HT-29 (cell line): ENCODE measurements at places on chromosomes 4 and X.

GRCh38 chr4:15295421-15296162, 132.2 kb upstream of the C1QTNF7 start:
- no peak for DNase-seq

GRCh38 chr4:117400039-117400835, 314.9 kb upstream of the TRAM1L1 start:
- peak; percentile 4 for DNase-seq

DNA sequence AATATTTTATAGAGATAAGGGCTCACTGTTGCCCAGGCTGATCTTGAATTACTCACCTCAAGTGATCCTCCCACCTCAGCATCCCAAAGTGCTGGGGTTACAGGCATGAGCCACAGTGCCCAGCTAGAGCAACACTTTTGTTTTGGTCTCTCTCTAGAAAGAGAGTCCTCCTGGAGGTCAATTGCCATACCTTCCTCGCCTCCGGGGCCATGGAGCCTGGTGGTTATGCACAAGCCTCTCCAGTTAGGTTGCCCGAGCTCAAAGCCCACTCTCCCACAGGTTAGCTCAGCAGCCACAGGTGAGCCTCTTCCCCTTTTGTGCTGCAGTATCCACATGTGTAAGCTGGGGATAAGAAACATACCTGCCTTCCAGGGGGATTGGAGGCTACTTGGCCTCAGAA, 24.2 kb upstream of the MAN2B2 start:
- DNase-seq, result no peak

DNA sequence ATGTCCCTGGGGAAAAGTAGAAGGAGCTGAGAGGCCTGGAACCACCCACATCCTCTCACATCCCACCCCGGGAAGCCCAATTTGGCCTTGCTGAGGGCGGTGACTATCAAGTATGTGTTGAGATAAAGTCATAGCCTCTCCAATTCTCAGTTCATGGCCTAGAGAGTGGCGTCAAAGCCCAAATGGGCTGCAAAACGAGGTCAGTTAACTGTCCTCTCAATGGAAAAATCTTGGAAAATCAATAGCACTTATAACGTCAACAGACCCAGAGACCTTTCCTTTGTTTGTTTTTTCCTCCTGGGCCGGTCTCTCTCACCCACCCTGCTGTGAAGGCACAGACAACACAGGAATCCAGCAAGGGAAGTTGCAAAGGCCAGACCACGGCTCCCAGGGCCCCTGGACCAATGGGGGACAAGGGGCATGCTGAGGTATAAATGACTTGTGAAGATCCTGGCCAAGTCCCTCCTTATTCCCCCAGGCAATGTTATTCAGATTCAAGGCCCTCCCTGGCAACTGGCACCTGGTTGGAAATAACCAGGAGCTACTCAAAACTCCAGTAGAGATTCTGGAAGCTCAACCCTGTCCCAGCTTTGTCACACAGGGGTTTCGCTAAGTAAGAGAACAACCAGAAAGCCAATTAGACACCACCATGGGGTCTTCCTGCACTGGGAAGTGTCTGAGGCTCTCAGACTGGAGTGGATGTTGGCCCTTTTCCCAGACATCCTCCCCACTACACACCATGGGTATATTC, 38.6 kb downstream of the TSC22D3 start:
- DNase-seq, result peak; percentile 26

- DNase-seq, result no peak
Observed at GRCh38 chrX:46683048-46683447, 75.9 kb downstream of the SLC9A7 start.
